ENCODE measurements at places on chromosomes 7 and 10.

DNA sequence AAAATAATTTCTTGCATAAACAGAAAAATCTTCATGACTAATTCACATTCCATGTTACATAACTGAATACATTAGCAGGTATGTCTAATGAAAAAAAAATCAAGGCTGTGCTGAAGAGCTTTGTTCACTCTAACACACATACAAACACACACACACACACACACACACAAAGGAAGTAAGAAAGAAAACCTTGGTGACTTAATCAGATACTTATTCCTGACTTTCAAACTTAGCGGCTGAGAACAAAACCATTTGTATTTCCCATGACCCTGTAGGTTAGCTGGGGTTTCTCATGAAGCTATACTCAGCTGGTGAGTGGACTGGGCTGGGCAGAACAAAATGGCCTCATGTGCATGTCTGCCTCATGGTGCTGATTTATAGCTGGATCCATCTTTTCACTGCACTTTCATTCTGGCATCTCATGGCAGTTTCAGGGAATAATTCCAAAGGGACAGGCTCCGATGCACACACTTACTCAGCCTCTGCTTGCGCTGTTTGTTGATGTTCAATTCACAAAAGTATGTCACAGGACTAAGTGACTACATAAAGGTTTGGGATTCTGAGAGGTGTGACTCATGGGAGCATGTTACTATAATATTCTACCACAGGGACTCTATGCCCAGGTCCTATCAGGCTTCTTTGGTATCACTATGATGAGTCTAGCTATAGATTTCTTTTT lies 161.2 kb downstream of the PCLO start:
- no peak for DNase-seq

DNA sequence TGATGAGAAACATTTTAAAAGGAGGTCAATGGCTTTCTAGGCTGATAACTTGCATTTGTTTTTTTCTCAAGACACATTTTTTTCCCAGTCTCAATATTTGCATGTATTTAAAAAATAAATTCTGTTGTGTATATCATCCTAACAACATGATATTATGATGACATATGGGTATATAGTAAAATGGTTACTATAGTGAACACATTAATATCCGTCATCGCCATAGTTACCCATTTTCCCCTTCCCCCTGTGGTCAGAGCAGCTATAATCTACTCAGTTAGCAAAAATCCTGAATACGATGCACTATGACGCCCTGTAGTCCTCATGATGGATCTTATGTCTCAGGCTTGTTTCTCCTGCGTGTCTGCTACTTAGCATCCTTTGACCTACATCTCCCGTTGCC lies 60.9 kb upstream of the ZPBP start:
- no peak for DNase-seq

DNA sequence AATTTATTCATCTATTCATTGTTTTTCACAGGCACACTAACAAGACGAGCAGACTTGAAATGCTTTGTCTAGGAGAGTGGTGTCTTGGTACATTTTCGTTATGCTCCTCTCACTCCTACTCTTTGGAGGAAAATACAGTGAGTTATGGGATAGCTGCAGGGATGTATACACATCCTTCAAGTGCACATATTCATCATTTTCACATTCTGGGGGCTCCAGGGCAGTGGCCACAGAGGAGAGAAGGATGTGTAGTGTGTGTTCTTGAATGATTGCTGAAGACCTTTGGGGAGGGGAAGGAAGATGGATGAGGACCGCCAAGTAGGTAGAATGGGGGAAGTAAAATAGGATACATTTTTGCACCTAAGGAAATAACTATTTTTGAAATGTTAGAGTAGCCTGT lies 34.8 kb upstream of the ORC5 start:
- DNase-seq: no peak

DNA sequence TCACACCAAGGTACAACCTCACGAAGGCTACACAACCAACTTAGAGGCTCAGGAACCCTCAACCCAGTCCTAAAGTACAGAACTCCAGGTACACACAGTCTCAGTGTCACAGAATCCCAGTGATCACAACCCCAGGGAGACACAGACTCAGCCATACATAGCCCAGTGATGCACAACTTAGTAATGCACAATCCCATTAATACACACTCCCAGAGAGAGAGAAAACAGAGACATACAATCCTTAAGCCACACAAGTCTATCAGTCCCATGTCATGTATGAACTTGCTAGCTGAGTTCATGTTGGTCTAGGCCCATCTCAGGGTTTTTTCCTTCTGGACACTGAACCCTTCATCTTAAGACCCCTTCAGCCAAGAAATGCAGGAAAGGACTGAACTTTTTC lies 4.6 kb downstream of the KCNIP2 start:
- DNase-seq: no peak

DNA sequence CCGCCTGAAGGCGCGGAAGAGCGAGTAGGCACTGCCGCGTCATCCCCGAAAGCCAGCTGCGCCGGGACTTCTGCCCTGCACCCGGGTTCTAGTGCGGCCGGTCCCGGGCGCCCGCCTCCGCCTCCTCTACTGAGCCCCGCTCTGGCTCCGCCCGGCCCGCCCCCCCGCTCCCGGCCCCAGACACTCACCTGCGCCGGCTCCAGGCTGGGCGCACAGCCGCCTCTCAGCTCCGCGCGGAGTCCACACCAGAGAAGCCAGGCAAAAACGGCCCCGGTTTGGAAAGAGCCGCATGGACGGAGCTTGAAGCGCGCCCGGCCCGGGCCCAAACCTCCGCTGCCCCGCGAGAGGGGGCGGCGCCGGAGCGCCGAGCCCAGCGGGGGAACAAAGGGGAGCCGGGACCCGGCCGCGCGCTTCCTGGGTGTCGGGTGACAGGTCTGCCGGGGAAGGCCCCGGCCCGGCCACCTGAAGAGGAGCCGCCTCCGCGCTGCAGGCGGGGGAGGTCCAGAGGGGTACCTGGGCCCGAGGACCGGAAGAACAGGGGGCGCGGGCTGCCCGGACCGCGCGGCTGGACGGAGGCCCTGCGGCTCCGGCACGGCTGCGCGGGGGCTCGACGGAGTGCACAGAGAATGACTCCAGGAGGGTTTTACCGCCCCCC lies 168.2 kb downstream of the NRF1 start:
- DNase-seq: no peak

GRCh38 chr10:13862546-13863233 lies 275.9 kb downstream of the PRPF18 start:
- no peak for DNase-seq

- no peak for DNase-seq
Measured at GRCh38 chr7:22320416-22320815, 36.5 kb downstream of the RAPGEF5 start.
